ENCODE measurements at places on chromosomes 2 and 18. TPM values are rescaled to one million over a fixed set of nuclear protein-coding genes. Genes with fewer than 3 reads are reported as not detected.
A peak's percentile ranks its signal among the peaks of the same experiment; 100 is the strongest.

DNA sequence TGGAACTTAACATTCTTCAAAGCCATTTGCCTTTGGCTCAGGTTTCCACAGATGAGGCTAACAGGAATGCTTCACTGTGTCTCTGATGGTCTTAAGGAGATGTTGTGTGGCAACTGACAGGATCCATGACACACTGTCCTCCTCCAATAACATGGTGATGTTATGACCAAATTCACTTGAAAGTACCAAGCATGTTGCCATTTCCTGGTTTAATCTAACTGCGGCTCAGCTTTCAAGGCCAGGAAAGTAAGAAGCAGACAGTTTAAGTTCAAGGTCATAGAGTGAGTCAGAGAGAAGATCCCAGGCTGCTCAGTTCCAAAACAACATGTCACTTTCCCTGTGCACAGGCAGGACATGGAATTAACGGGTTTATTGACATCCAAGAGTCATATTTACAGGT is 513.6 kb downstream of the STK39 start:
- peak; percentile 9 for DNase-seq

DNA sequence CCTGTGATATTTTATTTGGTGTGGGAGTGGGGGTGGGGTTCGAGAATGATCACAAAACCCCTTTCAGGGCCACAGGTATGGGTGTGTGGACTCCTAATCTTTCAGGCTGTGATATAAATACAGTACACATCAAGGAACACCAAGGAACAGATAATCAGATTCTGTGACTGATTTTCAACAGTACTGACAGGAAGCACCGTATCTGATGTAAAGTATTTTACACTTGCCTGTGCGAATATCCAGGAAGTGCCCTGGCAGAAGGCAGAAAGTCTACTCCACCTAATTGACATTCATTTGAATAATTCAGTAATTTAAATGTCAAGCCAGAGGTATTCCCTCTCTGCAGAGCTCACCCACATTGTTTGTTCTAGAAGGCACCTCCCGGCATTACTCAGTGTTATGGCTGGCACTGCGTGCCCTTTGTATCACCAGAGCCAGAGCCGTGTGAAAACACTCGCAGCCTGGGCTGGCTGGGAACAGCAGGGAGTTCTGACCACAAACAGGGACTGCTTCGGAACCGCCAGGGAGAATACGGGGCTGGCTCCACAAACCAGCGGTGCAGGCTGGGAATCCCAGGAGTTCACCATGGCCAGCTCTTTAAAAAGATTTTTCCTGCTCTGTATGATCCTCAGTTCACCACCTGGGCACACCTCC is 91.8 kb downstream of the ACVR1 start:
- peak; percentile 95 for DNase-seq

GRCh38 chr2:219086196-219086595 is 25.5 kb upstream of the IHH start:
- DNase-seq, result no peak

- peak; percentile 29 for DNase-seq
These were observed 160.4 kb downstream of the NUP35 start for GRCh38 chr2:183284606-183285005.

The REG3A gene
- total RNA-seq, result not detected

DNA sequence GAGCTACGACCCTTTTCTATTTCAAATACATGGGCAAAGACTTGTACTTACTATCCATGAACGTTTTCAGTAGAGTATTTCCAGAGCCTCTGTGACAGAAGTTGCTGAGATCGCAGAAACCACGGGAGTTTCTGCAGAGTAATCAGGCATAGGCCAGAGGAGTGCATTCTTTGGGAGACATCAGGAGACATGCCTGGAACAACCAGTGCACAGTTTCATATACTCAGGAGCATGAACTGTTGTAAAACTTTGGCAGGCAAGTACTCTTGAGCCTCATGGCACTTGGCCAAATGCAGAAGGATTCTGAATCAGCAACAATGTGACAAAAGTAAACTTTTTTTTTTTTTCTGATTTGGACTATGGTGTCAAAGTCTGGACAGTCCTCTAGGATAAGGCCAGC is 307.1 kb downstream of the GRB14 start:
- no peak for DNase-seq

- DNase-seq, result no peak
These were observed 12.3 kb upstream of the POLI start for GRCh38 chr18:54257015-54257414.

The NR4A2 gene
- not detected for total RNA-seq

DNA sequence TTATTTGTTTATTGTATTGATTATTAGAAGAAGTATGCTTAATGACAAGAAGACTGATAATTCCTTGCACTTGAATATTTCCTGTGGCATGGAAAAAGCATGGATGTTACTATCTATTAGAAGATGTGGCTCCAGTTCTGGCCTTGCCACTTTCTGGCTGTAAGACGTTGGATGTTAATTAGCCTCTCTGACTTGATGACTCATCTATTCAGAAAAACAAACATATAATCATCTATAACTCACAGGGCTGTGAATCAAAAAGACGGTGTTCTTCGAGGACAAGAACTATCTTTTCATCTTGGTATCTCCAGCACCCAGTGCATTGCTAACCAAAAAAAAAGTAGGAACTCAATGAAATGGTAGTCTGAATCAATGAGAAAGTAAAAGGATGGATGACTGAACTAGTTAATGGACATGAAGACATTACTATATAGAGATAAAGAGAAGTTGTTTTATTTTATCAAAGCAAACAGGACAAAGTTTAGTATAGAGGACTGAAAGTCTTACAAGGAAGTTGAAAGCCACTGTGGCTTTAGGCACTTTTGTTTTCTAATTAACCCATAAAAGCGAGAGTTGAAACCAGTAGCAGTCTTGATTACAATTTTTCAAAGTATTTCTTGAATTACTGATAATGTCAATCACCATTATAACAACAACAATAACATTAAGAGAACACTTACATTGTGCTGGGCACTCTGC is 145.3 kb downstream of the RND3 start:
- no peak for DNase-seq

- DNase-seq, result no peak
These were observed 110.7 kb downstream of the SLC8A1 start for GRCh38 chr2:40341198-40341597.

Data from Daoy (cell line).